Activated T-cell treated with anti-CD3 and anti-CD28 coated beads, Interleukin-2, amount 50 U/mL, for 72 hours (primary cell): ENCODE measurements at places on chromosomes 11 and 22. TPM values are rescaled to one million over a fixed set of nuclear protein-coding genes. Genes with fewer than 3 reads are reported as not detected.

GRCh38 chr11:93100211-93100610 is 97.6 kb downstream of the SLC36A4 start:
- DNase-seq = no peak
- H3K4me3 ChIP-seq = no peak overlapping the region
- peaks cover 2% of the 10 kb centered on the region for H3K36me3 ChIP-seq
- no peaks in the 10 kb centered on the region for H3K4me1 ChIP-seq

DNA sequence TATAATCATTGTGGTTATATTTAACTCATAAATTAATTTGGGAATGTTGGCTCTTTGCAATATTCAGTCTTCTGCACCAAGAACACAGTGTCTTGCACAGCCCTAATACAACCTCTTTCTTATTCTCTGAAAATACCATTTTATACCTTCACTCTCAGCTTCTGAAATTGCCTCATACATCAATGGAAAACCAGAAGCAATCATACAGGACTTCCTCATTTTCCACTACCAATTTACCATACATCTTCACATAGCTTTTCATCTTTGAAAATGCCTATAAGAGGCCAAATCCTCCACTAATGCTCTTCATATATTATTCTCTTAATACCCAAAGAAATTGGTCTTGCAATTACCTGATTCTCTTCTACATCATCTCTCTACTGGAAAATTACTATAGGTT is 4.3 kb upstream of the OR2AG1 start:
- H3K4me3 ChIP-seq = no peak overlapping the region
- no peak for DNase-seq
- H3K27ac ChIP-seq = no peak overlapping the region
- H3K27me3 ChIP-seq = no peaks in the 10 kb centered on the region
- H3K36me3 ChIP-seq = no peaks in the 10 kb centered on the region

GRCh38 chr11:21625982-21626381 is 566.9 kb upstream of the ANO5 start:
- H3K4me1 ChIP-seq = no peaks in the 10 kb centered on the region
- no peaks in the 10 kb centered on the region for H3K27me3 ChIP-seq
- H3K36me3 ChIP-seq = no peaks in the 10 kb centered on the region
- H3K4me3 ChIP-seq = no peak overlapping the region
- no peak overlapping the region for H3K27ac ChIP-seq

Gene CHADL
- 0.55 TPM for total RNA-seq

GRCh38 chr11:130706572-130706971 is 209.7 kb downstream of the SNX19 start:
- DNase-seq = no peak
- H3K27me3 ChIP-seq = peaks cover 19% of the 10 kb centered on the region
- no peak overlapping the region for H3K27ac ChIP-seq
- H3K36me3 ChIP-seq = no peaks in the 10 kb centered on the region
- H3K4me3 ChIP-seq = no peak overlapping the region

- H3K36me3 ChIP-seq = peaks cover 11% of the 10 kb centered on the region
- no peaks in the 10 kb centered on the region for H3K27me3 ChIP-seq
- no peak overlapping the region for H3K27ac ChIP-seq
- H3K4me1 ChIP-seq = no peaks in the 10 kb centered on the region
- DNase-seq = peak; percentile 15
Measured at GRCh38 chr11:74321487-74322188, 10.2 kb upstream of the P4HA3 start.

DNA sequence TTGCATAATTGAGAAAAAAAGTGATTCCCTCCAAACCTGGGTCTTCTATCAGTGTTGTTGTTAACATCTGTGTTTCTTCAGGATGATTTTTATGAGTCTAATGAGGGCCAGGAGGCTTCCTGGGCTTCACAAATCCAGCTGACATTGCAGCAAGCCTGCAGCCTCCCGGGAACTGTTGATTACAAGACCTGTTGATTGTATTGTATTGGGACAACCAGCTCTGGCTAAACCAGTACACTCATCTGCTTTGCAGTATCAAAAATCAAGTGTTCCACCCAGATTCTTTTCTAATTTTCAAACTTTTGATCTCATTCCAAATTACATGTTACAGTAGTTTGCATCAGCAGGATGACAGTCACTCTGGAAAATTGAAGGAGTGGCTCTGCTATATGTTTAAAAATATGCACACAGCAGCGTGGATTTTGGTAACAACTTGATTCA is 16.1 kb upstream of the PRSS23 start:
- DNase-seq = no peak
- no peak overlapping the region for H3K4me3 ChIP-seq
- peaks cover 38% of the 10 kb centered on the region for H3K27me3 ChIP-seq
- H3K27ac ChIP-seq = no peak overlapping the region
- H3K36me3 ChIP-seq = no peaks in the 10 kb centered on the region
- H3K4me1 ChIP-seq = no peaks in the 10 kb centered on the region

Gene TOMM22
- total RNA-seq = 65.4 TPM

DNA sequence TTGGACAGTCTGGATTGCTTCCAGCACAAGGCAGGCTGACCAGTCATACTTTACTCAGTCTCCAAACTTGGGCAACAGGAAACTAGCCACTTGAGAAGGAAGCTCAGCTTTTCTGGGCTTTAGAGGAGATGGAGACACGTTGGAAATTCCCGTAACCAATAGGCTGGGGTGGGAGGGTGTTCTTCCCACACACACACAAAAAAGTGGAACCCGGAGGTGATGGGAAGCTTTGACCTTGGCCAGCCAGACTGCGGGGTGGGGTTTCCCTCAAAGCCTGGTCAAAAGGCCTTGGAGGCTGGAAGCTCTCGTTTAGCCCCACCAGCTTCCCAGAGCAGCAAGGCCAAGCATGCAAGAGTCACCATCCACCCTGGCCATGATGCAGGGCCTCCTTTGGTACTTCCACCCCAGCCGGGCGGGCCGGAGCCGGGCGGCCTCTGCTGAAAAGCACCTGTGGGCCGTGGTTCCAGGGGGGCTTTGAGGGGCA is 126.2 kb downstream of the BCR start:
- no peaks in the 10 kb centered on the region for H3K27me3 ChIP-seq
- H3K4me3 ChIP-seq = no peak overlapping the region
- H3K36me3 ChIP-seq = no peaks in the 10 kb centered on the region
- no peak for DNase-seq
- no peaks in the 10 kb centered on the region for H3K4me1 ChIP-seq
- no peak overlapping the region for H3K27ac ChIP-seq

DNA sequence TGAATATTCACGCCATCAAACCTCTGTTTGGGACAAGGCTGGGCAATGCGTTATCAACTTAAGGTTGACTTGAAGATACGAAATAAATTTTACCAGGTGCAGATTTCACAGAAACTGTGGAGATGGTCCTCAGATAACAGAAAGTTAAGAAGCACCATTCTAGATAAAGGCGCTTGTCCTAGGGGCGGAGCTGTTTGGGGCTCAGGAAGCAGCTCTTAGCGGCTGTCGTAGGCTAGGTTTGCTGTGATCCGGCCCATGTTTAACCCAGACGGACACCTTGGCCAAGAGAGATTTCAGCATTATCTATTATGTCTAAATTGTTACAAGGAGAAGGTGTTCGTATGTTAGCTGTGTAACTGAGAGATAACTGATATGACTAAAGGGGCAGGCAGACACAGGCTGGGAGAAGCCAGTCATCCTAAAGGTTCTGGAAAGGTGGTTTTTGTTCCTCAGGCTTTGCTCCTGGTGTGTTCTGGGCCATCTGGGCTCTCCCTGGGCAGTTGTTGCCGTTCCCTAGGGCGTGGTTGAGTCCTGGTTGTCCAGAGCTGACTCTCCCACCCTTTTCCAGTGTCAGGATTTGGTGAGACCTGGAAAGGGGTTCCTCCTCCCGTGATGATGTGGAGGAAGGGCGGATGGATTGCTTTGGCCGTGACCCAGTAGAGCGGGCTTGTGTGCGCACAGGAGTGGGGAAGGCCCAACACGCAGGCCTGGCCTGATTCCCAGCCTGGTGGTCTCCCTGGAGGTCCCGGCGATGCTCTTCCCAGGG is 25.8 kb downstream of the TPCN2 start:
- no peaks in the 10 kb centered on the region for H3K36me3 ChIP-seq
- no peak overlapping the region for H3K27ac ChIP-seq
- H3K4me3 ChIP-seq = no peak overlapping the region
- H3K4me1 ChIP-seq = no peaks in the 10 kb centered on the region
- no peaks in the 10 kb centered on the region for H3K27me3 ChIP-seq

Gene SIK3
- 26.3 TPM for total RNA-seq

DNA sequence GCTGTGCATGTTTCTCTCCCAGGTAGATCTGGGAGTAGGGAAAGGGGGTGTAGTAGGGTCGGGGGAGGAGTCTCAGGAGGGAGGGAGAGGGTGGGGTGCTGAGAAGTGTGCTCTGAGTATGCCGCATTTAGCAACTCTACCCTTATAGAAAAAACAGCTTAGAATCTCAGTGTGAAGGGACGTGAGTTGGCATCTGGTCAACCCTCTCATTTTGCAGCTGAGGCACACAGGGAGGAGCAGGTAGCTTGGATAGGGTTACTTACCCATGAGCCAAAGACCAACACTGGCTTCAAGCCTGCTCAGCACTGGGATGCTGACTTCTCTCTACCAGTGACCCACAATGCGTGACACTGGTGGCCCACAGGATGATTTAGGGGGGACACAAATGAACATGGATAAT is 95.9 kb downstream of the FBXO7 start:
- H3K27ac ChIP-seq = no peak overlapping the region
- H3K4me1 ChIP-seq = peaks cover 15% of the 10 kb centered on the region
- no peaks in the 10 kb centered on the region for H3K36me3 ChIP-seq
- no peak for DNase-seq
- H3K27me3 ChIP-seq = peaks cover 6% of the 10 kb centered on the region

GRCh38 chr11:61739966-61740365 is 12.5 kb upstream of the MYRF start:
- DNase-seq = no peak
- no peaks in the 10 kb centered on the region for H3K4me1 ChIP-seq
- no peaks in the 10 kb centered on the region for H3K36me3 ChIP-seq
- H3K4me3 ChIP-seq = no peak overlapping the region
- no peak overlapping the region for H3K27ac ChIP-seq

GRCh38 chr22:45838305-45838887 is 138.6 kb downstream of the WNT7B start:
- peaks cover 1% of the 10 kb centered on the region for H3K36me3 ChIP-seq
- no peak overlapping the region for H3K27ac ChIP-seq
- no peak overlapping the region for H3K4me3 ChIP-seq
- DNase-seq = no peak

Gene OR10D3
- not detected for total RNA-seq
